Gastrocnemius medialis (tissue), 4 donors: ENCODE measurements at places on chromosomes 2 and 18. TPM values are rescaled to one million over a fixed set of nuclear protein-coding genes. Genes with fewer than 3 reads are reported as not detected.

The XIRP2 gene
- total RNA-seq, result 3,644 TPM

The KIAA2012 gene
- total RNA-seq, result not detected

The IL1B gene
- not detected for total RNA-seq

The GAL3ST2 gene
- total RNA-seq, result 1.6 TPM

The QPCT gene
- 4.1 TPM for total RNA-seq

The STAM2 gene
- 16.7 TPM for total RNA-seq

The CDK15 gene
- 0.29 TPM for total RNA-seq

The STON1 gene
- total RNA-seq, result 4.1 TPM

GRCh38 chr2:174235680-174236079, 12.7 kb downstream of the OLA1 start:
- DNase-seq, result no peak

DNA sequence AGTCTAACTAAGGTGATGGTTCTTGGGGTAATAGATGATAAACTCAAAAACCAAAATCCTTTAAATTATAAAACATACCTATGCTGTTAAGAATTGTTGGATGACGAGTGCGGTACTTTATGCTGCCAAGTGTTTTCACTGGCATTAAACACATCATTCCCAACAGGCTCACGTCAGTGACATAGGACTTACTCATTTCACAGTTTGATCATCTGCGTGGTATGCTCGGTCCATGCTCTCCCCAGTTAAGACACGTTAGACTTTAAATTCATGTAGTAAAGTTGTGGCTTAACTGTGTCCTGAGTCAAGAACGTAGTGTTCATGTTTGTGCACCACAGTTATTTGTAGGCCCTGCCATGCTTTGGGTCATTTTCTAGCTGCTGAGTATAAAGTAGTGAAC, 125.6 kb upstream of the MYT1L start:
- no peak for DNase-seq

- DNase-seq, result no peak
These were observed 29.9 kb downstream of the LIPG start for GRCh38 chr18:49591775-49592174.

DNA sequence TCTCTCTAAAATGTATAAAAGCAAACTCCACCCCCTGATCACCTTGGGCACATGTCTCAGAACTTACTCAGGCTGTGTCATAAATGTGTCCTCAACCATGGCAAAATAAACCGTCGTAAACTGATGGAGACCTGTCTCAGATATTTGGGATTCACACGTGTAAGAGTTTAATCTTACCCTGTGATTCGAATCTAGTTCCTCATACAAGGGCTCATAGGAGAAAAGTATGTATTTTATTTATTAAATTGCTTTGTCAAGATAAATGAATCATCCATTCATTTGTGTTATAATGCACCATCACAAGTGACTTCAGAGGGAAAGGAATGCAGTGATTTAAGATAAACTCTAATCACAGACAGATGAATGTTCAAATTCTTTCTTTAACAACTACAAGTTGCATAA, 712.5 kb upstream of the LRATD1 start:
- no peak for DNase-seq

- DNase-seq, result no peak
These were observed 122.5 kb upstream of the RND3 start for GRCh38 chr2:150609831-150610582.
